ENCODE measurements at places on chromosomes 6 and 20. TPM values are rescaled to one million over a fixed set of nuclear protein-coding genes. Genes with fewer than 3 reads are reported as not detected.

Gene PBOV1
- total RNA-seq = not detected

Gene PTCHD4
- not detected for total RNA-seq

Gene TMEM151B
- 0.10 TPM for total RNA-seq

Gene MAP7
- 0.56 TPM for total RNA-seq

Gene ARHGAP40
- total RNA-seq = not detected

Gene EFCAB8
- 0.71 TPM for total RNA-seq

Gene NKX2-2
- total RNA-seq = not detected

Gene MYLK2
- not detected for total RNA-seq

Gene NMBR
- total RNA-seq = not detected

Gene PTP4A1
- total RNA-seq = 35.2 TPM

Gene TMEM30A
- total RNA-seq = 38.7 TPM

Gene HLA-DRB5
- total RNA-seq = 196 TPM

Gene ME1
- not detected for total RNA-seq

Gene FRMD1
- total RNA-seq = not detected

Gene KCNQ2
- not detected for total RNA-seq

Gene HEY2
- not detected for total RNA-seq

Gene ZNF451
- 71.9 TPM for total RNA-seq

Gene TINAG
- total RNA-seq = not detected

Gene EMILIN3
- total RNA-seq = not detected

Gene ZC3H12D
- total RNA-seq = 225 TPM

Gene SLC17A3
- total RNA-seq = not detected

Gene ZNF165
- total RNA-seq = 6.0 TPM

Gene OR2B6
- not detected for total RNA-seq

Gene B3GAT2
- not detected for total RNA-seq

Gene MEP1A
- total RNA-seq = not detected
